ENCODE measurements at places on chromosomes 1 and 21. TPM values are rescaled to one million over a fixed set of nuclear protein-coding genes. Genes with fewer than 3 reads are reported as not detected.

Gene CFH
- 7.2 TPM for total RNA-seq

Gene IGSF3
- total RNA-seq = 35.6 TPM

Gene TSHB
- total RNA-seq = not detected

Gene F5
- not detected for total RNA-seq

Gene AGBL4
- total RNA-seq = not detected

DNA sequence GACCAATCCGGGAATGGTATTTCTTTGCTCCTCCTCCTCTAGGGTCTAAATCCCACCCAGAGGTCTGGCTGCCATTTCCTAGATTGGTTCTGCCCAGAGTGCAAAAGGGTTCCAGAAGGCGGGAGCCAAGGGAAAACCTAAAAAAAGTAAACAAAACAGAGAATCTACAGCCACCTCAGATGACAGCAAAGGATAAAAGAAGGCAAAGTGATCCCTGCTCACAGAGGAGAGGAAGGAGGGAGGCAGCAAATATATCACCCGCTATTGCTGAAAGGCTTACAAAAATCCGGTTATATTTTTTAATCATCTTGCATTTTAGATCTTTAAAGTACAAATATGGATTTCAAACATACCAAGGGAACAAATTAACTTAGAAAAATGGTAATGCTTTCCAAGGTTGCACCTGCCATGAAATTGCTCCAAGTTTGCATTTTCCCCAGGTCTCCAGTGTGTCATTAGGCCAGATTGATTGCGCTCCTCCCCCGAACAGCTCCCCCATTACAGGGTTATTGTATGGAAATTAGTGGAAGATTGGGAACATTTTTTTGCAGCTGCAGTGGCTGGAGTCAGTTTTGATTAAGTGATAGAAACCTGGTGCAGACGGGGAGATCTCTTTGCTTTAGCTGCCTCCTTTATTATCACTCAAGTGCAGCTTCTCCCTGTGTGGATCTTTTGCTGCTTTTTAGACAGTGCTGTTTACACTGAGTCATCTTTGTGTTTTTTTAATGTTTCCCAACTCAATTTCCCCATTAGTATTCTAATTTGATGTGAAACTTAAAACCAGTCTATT is 280.5 kb upstream of the CAMK1G start:
- DNase-seq = no peak

DNA sequence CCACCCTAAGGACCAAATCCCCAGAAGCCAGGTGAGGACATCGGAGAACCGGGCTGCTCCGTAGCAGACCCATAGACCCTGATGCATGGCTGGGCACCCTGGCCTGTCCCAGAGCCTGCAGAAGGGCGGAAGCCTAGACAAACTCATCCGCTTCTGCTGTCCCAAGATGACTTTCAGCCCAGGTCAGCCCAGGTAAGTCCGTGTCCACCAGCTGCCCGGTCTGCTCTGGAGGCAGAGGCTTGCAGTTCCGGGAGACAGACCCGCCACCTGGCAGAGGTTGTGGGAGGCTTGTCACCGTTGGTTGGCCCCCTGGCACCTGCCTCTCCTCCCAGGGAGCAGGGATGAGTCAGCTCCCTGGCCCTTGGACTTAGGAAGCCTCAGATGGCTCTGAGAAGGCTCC is 22.8 kb upstream of the POFUT2 start:
- DNase-seq = no peak

DNA sequence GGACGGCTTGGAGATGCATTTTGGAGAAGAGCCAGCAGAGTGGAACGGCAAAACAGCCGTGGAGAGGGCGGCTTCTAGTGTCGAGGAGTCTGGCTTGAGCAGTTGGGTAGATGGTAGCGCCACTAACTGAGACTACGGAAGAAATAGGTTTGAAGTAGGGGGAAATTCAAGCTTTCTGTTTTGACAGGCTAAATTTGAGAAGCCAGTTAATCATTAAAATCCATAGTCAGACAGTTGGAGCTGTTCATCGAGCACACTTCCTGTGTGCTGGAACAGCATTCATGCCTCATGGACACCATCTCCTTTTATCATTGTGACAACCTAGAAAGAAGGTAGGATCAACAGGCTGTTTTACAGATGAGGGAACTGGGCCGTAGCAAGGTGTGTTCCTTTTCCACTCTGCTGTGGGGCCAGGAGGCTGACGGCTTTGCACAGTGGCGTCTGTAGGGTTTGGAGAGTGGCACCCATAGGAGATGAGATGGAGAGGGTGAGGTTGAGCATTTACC is 3.4 kb upstream of the PKLR start:
- no peak for DNase-seq

DNA sequence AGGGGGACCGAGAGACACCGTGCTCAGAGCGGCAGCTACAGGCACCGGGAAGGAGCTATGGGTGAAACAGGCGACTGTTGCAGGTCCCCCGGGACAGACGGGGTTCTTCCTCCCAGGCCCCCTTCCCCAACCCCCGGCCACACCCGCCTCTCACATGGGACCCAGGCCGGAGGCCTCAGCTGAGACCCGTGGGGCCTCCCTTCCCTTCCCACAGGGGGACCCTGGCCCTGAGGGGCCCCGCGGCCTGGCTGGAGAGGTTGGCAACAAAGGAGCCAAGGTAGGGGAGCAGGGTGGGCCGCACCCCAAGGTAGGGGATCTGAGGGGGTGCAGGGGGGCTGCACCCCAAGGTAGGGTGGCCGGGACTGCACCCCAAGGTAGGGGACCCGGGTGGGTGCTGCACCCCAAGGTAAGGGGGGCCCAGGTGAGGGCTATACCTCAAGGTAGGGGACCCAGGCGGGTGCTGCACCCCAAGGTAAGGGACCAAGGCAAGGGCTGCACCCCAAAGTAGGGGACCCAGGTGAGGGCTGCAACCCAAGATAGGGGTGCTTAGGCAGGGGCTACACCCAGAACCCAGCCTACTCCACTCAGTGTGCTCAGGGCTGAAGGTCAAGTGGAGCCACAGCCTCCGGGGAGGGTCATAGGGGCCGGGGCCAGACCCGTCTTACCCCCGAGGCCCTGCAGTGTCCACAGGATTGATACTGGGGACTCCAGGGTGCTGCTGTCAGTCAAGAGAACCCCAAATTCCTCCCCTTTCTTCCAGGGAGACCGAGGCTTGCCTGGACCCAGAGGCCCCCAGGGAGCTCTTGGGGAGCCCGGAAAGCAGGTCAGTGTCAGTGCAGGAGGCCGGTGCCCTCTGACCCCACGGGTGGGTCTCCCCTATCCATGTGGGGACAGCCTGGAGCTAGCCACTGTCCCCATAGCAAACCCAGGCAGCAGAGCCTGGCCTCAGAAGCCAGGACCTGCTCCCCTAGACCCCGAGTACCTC is 22.7 kb downstream of the COL6A2 start:
- peak; percentile 13 for DNase-seq

DNA sequence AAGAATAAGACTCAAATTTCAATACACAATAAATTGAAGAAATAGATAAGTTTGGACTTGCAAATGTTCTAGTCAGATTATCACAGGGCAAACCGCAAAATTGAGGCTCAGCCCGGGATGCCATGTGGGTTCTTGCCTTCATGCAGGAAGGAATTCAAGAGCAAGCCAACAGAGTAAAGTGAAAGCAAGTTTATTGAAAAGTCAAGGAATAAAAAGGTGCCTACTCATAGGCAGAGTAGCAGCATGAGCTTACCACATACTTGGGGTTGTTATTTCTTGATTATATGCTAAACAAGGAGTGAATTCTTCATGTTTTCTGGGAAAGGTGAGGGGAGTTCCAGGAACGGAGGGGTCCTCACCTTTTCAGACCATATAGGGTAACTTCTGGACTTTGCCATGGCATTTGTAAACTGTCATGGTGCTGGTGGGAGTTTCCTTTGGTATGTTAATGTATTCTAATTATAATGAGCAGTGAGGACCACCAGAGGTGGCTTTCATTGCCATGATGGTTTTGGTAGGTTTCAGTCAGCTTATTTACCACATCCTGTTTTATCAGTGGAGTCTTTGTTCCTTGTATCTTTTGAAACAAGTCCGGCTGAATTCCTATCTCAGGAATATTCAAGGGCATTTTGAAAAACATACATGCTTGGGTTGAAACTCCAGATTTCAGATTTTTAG is 2.0 kb upstream of the OR2AK2 start:
- no peak for DNase-seq

DNA sequence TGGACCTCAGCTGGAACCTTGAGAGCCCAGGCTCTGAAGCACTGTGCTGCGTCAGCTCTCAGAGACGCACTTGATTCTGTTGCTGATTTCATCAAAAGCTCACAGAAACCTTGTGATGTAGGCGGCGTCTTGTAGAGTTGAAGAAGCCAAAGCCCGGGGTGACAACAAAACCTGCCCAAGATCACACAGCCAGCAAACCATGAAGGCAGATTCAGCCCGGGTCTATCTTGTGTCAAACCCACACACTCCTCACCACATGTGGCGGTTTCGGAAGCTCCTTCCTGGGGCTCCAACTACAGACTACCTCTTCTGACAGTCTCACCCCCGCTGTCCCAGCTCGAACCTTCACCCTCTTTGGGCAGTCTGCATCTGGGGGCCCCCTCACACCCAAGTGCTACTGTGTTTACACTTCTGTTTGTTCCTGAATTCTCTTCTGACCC is 50.4 kb downstream of the TENT5C start:
- no peak for DNase-seq

- no peak for DNase-seq
Observed at GRCh38 chr1:221667504-221667903, 74.4 kb downstream of the DUSP10 start.

DNA sequence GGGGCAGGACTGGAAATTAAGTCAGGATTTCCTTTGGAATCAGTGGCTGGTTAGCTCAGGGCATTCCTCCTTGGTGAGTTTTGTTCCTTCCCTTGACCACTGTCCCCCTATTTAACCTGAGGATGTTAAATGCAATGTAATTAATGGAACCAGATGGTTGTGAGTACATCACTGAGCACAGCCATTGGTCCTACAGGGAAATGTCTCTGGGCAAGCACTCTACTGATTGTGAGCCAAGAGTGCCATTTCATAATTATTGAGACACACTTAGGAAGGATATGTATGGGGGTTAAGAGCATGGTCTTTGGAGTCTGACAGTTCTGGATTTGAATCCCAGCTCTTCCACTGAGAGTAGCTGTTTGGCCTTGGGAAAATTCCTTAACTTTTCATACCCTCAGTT is 74.4 kb downstream of the SPAG17 start:
- no peak for DNase-seq

DNA sequence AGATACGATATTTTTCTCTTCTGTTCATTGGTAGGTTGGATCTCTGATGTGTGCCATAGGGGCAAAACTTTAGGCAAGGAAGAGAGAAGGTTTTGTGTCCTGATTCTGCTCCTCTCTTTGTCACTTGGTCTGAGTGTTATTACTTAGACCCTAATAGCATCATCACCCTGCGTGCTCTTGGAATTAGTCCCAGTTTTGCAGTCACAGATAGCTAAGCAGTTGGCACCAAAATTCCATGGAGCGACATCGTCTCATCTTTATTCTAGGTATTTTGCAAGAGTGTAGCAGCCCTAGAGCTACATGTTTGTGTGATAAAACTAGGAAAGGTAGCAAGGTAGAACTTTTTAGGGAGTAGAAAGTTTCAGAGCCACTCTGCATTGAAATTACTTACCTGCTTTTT is 23.8 kb downstream of the PIP5K1A start:
- no peak for DNase-seq

DNA sequence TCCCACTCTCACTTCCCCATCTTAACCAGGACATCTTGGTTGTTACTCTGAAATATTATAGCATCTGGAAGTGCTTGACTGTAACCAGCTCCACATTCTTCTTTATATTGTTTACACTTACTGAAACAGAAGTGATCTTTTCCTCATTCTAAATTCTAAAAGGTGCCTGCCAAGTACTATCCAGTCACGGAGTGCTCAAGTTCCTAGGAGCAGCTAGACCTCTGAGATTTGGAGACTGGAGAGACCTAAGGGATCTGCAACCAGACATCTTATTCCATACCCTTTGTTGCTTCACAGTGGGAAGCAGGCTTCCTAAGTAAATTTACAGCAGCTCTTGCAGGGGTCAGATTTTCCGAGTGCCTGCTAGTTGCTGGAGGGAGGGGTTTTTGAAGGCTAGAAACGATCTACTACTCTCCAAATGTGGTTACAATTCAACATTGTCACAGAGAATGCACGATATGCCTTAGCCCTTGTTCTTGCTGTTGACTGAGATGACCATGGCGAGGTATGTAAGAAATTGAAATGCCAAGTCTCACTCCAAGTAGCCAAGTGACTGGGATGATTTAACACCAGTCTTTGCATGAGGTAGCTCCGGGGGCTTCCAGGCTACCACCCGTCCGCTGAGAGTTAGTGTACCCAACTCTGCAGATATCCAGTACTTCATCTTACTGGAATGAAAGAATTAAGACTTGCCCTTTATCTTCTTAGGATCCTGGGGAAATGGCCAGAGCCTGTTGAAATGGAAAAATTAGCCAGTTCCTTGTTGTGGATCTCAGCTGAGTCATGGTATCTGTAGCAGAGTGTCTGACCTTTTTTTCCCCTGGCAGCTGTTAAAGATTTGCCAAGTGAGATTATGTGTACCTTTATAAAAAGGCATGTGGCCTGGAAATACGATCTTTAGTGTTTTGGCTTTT is 150.8 kb downstream of the MAST2 start:
- DNase-seq = no peak

DNA sequence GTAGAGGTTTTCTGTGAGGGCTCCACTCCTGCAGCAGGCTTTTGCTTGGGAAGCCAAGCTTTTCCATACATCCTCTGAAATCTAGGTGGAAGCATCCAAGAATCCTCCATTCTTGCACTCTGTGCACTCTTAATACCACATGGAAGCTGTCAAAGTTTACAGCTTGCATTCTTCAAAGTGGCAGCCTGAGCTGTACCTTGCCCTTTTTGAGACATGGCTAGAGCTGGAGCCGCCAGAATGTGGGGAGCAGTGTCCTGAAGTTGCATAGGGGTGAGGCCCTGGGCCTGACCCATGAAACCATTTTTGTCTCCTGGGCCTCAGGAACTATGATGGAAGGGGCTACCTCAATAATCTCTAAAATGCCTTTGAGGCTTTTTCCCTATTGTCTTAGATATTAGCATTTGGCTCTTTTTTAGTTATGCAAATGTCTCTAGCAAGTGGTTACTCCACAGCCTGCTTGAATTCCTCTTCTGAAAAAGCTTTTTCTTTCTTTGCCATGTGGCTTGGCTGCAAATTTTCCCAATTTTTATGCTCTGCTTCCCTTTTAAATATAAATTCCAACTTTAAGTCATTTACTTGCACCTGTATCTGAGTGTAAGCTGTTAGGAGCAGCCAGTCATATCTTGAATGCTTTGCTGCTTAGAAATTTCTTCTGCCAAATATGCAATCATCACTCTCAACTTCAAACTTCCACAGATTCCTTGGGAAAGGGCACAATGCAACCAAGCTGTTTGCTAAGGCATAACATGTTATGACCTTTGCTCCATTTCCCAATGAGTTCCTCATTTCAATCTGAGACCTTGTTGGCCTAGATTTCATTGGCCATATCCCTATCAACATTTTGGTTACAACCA is 92.1 kb upstream of the ARTN start:
- no peak for DNase-seq
